ENCODE measurements at places on chromosomes 6 and 20. TPM values are rescaled to one million over a fixed set of nuclear protein-coding genes. Genes with fewer than 3 reads are reported as not detected.

DNA sequence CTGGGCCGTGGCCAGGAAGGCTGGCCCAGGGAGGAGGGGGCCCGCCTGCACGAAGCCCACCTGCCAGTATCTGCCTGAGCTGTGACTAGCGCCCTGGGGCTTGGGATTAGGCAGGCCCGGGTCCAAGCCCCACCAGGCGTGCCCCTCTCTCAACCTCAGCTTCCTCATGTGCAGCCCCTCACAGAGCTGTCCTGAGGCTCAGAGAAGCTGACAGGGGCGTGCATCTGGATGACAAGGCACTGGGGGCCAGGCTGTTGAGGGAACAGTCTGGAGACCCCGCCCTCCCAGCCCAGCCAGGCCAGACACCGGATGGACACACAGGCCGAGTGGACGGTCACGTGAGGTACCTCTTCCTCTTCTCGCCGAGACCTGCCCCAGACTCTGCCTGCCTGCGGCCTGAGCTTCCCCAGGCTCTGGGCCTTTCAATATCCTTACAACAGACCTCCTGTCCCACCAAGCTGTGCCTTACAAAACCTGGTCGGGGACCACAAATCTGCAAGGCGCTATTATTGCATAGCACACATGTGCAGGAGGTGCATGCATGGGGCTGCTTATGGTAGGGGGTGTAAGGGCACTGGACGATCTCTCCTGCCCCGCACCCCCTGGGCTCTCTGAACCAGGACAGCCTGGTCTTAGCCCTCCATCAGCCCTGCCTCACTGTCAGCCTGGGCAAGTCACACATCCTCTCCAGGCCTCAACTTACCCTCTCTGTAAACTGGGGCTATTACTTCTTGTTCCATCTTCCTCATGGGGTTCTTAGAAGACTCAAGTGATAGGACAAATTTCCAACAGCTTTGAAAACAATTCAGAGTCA, 20.0 kb downstream of the NOL4L start:
- peak; percentile 88 for DNase-seq

GRCh38 chr6:132202574-132202973, 198.7 kb downstream of the MOXD1 start:
- no peak for DNase-seq

GRCh38 chr6:147677647-147678046, 169.2 kb downstream of the SAMD5 start:
- no peak for DNase-seq

DNA sequence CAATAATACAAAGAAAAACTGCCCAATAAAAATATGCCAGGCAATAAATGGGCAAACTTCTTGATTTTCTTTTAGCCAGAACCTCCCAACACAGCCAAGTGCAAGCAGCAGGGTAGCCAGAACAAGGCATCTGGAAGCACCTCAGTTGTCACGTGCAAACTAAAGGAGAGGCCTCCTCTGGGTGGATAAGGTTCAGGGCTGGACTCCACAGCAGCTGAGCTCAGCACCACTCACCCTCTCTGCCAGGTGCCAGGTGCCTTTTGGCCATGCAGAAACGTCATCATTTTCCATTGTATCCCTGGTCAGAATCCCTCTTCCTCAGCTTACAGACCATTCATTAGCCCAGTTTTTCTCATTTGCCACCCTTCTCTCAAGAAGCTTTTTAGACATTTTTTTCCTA, 52.7 kb downstream of the SOD2 start:
- DNase-seq: no peak

GRCh38 chr6:159203304-159204005, 34.3 kb downstream of the FNDC1 start:
- DNase-seq: no peak

The MCHR2 gene
- not detected for total RNA-seq

DNA sequence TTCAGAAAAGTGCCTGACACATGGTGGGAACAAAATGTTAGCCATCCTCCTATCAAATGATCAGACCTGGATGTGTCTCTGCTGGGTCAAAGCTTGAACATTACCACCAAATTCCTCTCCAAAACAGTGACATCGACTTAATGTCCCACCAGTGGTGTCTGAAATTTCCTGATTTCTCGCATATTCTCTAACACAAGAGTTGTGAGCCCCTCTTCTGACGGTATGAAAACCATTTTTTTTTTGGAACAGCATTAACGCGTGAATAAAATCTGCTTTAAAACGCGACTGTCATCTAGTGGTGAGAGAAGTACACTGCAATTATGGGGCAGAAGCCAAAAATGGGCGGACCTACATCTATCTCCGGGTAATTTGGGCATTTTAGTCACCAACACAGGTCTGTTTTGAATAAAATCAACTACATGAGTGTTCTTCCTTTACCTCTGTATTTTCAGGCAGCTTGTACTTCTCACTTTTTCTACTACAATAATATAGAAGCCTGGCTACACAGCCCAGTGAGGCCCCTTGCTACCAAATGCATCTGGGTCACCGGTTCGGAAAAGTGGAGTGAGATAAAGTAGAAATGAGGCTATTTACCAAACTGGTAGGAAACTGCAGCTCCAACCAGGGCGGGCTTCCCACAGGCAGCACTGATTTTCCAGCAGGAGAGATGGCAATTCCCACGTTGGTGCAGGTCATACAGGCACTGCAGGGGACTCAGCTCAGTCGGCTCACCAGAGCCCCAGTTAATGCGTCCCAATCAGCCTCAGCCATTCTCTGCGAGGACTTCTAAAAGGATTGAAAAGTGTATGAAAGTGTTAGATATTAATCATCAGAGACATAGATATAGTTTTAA, 27.4 kb downstream of the MGME1 start:
- DNase-seq: no peak

- DNase-seq: peak; percentile 86
Observed at GRCh38 chr6:131948692-131949619, 2.2 kb downstream of the CCN2 start.

DNA sequence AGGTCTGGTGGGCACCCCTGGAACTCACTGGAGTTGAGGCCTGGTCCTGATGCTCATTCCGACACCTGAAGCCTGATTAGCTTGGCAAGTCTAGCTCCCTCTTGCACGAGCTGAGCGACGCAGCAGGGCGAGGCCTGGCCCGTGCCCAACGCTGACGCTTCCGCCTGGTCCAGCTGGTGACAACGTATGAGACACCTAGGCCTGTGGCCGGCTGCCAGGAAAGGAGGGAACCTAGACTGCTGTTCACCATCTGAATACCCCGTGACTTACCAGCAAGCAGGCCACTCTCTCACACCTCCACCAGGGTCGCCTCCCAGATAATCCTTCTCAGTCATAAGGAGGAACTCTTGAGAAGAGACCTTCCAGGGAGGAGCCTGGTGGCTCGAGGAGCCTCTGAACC, 24.5 kb downstream of the YTHDF1 start:
- no peak for DNase-seq

DNA sequence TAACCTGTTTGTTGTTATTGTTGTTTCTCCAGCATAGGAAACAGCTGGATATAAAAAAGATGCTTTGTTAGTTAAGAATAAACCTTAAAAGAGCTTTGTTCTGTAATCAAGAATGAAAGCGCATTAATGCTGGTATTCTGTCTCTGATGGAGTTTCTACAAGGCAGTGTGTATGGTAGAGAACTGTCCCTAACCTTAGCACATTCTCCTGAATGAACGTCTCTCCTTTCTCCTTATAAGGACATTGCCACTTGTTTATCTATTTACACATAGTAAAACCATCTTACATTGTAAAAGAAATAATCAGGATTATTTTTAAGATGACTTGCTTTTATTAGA, 33.8 kb upstream of the LCA5 start:
- DNase-seq: no peak

The FBXL4 gene
- 13.4 TPM for total RNA-seq
